RCC 7860 (cell line): ENCODE measurements at places on chromosomes 12 and 14.

GRCh38 chr14:50734950-50735695 is 67.0 kb upstream of the SAV1 start:
- DNase-seq = no peak

DNA sequence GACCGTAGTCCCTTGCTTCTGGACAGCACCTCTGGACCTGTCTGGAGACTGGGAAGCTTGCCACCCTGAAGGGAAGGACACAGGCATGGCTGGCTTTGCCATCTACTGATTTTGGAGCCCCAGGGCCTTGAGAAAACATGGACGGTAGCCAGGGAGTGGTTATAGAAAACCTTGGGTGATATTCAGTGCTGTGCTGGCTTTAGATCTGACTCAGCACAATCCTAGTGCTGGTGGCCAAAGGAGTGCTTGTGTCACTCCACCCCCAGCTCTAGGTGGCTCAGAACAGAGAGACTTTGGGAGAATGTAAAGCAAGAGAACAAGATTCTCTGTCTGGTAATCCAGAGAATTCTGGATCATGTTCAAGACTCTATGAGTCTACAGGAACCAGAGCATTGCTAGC is 214.5 kb upstream of the IGF1 start:
- no peak for DNase-seq

- no peak for DNase-seq
Measured at GRCh38 chr12:132009336-132009859, 59.7 kb downstream of the EP400 start.

- DNase-seq = peak; percentile 53
Measured at GRCh38 chr12:6827982-6828780, at the start of gene P3H3. P3H3 (plus strand) TSS chr12:6828407; CDS start chr12:6828441, 34 bp downstream.

DNA sequence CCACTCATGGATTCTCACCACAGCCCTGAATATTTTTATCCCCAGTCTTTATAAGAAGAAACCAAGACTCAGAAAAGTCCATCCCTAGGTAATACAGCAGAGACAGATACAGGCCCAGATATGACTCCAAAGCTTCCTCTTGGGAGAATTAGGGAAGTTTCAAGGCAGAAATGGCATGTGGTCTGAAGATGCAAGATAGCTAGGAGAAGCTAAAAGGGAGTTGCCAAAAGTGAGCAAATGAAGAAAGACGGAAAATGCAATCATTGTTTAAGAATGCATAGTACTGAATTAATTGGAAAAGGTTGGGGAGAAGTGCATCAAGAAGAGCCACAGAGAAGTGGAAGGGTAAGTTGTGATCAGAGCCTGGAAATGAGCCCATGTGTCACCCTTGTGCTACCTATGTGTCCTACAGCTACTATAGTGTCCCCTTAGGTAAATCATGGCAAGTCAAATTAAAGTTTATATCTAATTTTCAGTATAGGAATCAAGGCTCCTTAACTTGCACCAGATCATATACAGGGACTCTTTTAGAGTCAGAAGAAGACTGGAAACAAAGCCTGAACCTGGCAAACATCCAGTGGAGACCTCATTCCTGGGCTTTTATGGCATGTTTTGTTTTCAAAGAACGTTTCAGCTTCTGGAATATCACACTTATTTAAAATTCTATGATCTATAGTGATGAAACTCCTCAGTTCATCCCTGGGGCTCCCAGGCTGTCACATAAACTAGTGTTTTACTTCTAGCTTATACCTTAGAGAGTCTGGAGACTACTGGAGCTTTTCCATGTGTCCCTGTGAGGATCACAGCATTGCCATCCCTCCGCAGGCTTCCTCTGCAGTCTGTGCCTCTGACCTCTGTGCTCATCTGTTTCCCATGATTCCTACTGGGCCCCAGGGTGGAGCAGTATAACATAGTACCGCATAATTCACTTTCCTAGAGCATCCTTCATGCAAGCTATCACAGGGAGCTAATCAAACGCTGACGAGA is 189.0 kb upstream of the CDKN3 start:
- no peak for DNase-seq

GRCh38 chr14:60215520-60216420 is 33.3 kb upstream of the PPM1A start:
- DNase-seq = no peak

DNA sequence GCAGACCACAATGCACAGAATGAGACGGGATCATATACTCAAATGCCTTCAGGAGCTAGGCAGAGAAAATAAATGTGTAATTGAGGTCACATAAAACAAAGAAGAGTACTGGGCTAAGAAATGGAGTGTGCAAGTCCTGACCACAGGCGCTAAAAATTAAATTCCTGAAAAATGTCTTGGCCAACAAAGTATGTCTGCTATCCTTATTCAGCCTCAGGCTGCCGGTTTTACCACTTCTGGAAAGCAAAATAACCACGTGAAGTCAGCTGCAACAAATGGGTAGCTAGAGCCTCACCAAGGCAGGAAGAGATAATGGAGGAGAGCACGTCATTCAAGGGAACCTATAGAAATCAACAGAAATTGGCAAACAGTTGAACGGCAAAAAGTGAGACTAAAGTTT is 3.1 kb downstream of the PYGL start:
- DNase-seq = no peak

DNA sequence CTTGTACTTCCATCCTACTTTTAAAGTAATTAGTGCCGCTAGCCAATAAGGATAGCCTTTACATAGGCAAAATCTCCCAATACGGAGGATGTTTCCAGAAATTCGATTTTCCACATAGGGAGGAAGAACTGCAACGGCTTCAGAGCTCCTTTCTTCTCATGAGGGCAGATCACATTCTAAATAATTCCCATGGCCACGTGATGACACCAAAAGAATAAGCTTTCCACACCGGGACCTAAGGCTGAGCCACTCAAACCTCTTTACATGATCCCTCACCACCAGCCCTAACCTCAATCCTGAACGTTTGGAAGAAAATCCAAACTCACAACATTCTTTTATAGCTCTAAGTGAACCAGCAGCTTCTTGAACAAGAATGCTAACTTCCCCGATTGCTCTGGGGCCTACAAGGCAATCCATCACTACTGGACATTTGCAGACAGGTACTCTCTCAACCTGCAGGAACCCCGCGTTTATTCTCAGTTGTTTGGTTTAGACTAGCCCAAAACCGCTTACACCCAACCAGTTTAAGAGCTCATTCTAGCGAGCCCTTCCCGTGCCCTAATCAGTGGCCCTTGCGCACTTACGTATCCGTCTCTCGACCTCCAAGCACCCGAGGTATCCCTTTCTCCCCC is 884 bp downstream of the CAPRIN2 start:
- peak; percentile 13 for DNase-seq

- DNase-seq = no peak
Measured at GRCh38 chr14:68247676-68248268, 428.2 kb downstream of the RAD51B start.

- DNase-seq = no peak
Measured at GRCh38 chr12:101671833-101672232, 25.6 kb upstream of the CHPT1 start.

- no peak for DNase-seq
Measured at GRCh38 chr14:95365401-95365800, 45.7 kb upstream of the CLMN start.

- DNase-seq = no peak
Measured at GRCh38 chr14:66511849-66512248, 3.9 kb downstream of the GPHN start.

DNA sequence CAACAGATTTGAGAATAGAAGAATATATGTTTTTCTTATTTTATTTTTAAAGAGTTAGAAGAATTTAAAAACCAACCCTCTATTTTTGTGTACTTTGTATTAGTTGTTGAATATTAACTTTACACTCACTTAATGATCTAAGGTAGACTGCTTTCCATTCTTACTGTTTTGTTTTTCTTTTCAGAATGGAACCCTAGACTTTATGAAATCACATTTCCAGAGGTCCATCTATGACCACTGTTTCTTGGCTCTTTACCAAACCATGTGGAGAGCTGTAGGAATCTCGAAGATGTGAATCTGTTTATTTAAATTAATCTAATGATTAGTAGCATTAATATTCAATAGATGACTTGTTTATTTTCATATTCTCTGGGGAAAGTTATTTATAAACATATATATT is 7.2 kb upstream of the PIK3C2G start:
- no peak for DNase-seq

DNA sequence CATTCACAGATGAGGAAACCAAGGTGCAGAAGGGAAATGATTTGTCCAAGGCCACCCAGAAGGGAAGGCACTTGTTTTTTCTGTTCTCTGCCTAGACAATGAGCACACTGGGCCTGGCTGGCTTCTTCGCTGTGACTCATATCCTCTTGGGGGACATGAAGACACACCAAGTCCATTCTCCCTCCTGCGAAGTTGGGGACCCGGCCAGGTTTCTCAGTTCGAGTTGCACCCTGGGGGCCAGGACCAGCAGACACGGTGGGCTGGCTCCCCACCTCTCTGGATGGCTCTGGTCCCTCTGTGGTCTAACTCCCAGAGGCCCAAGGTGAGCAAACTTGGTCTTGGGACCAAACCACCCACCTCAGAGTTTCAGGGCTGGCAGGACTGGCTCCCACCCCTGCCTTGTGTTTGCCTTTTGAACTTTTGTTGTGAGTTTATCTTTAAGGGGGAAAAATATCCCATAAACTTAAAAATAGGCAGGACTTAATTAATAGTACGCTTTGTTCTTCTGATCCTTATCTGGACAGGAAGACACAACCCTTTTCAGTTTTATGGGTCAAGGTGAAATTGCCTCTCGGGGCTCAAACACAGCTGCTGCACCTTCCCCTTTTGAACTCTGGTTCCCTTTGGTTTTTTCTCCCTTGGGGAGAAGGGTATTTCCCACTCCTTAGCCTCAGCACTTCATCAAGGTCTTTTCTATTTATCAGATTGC is 9.0 kb upstream of the MLEC start:
- DNase-seq = peak; percentile 19

DNA sequence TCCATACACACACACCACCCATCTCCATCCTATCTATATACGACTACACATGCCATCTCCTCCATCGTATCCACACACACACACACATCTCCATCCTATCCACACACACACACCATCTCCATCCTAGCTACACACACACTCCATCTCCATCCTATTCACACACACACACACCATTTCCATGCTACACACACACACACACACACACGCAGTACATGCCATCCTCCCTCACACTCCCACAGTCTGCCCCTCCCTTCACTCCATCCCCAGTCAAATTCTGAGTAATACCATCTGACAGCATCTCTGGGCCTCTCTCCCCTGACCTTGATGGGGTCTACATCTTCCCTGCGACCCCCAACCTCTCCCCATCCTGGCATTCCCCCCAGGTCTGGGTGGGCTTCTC is 193.8 kb upstream of the LHX5 start:
- no peak for DNase-seq
